ENCODE measurements at places on chromosomes 3 and 15.
A peak's percentile ranks its signal among the peaks of the same experiment; 100 is the strongest.

DNA sequence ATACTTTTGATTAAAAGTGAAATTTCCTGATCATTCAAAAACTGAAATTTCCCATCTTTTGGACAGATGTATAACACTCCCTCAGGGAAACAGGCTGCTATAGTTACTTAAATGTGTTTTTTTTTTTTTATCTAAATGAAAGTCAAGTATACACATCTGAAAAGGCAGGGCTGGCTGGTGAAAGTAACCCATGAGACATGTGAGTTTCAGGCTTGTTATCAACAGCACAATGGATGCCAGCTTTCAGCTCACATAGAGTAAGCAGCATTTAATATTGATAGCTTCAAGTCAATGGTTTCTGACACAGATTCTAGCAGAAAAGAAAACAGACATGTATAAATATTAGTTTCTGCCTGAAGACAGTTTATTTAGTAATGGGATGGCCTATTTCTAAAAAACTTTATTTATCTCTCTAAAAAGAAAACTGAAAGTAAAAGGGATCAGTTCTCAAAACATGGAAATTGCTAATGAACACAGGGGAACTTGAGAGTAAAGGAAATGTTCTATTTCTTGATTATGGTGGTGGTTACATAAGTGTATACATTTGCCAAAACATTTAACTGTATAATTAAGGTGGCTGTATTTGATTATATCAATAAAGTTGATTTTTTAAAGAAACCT is 89.7 kb upstream of the CMC1 start:
- no peak for DNase-seq

DNA sequence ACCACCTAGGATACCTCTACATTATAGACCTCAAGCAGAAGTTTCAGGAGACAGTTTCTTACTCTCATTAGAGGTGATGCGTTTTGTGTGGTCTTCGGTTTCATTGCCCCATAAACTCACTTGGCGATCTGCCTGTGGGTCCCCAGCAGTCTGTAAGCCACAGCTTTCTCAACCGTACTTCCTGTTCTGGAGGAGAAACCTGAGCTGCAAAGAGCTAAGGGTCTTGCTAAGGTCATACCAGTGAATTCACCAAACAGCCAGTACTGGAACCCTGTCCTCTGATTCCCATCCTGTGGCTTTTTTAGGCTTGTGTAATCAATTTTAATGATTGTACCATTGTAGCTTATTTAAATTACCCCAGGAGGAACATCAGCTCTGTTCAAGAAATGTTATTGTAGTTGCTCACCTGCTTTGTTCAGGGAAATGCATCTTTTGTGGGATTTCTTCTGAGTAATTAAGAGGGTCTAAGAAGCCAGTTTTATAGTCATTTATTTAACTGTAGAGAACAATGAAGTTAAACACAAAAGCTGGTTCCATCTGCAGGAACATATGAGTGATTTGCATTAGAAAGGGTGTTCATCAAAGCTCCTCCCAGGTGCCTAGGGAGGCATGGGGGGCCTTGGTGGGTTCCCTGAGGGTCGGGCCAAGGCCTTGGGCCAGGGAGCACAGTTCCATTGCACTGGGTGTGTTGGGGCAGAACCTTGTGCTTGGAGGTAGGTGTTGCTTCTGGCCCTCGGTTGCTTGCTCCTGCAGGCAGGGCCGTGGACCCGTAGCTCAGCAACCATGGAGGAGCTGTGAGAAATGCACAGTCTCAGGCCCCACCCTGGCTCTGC is 69.6 kb downstream of the APBA2 start:
- no peak for DNase-seq

DNA sequence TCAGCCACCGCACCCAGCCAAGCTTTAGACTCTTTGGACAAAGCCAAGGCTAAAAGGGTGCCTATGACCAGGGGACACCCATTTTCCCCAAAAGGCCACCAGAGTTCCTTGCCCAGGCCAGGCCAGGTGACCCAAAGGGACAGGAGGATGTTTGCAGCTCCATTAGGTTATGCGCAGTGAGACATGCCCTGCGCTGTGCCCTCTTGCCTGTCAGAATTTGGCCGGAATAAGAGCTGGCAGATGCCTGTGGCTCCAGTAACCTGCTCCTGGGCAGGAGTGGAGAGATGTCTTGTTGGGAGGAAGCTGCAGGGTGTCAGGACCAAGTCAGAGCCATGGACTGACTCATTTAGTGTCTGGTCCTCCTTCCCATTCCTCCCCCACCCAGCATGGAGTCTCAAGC is 20.5 kb downstream of the DNASE1L3 start:
- no peak for DNase-seq

- no peak for DNase-seq
Measured at GRCh38 chr3:60909526-60909925, 341.7 kb downstream of the FHIT start.

GRCh38 chr3:183224180-183224970 is 28.7 kb upstream of the B3GNT5 start:
- DNase-seq, result peak; percentile 48
